Activated CD4-positive, alpha-beta T cell treated with anti-CD3 and anti-CD28 coated beads, Interleukin-2, amount 50 U/mL, for 48 hours (primary cell): ENCODE measurements at places on chromosomes 4 and X.

DNA sequence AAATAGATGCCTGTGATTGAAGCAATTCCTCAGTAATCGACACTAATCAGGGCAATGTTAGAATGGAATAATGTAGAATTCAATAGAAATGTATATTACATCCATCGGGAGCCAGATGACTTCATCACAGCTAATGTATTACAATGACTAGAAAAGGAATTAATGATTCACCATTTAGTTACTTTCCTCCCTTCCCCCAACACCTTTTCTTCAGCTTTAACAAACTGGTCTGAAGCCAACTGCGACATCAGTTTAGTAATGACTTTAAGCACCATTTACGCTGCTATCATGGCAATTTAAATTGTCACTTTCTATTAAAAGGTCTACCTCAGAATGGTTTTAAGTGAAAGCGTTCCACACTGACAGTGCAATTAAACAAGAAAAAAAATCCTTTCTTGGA is 45.1 kb downstream of the SUPT20HL2 start:
- no peak for DNase-seq

DNA sequence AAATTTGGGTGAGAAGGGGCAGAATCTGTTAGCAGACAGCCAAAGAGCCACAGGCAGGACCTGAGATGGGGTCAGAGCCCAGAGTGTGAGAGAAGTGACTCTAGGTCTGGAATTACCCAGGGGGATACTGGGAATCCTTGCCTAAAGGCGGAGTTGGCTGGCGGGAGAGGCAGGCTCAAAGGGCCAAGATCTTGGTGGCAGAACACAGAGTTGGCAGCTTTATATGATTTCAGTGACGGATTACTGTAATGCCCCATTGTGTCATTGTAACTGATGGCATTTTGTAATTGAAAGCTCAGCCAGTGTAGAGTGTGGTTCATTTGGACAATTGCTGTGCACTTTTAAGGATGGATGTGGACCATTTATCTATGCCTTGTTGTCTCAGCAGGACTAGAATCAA is 77.3 kb downstream of the SMIM20 start:
- DNase-seq, result no peak

DNA sequence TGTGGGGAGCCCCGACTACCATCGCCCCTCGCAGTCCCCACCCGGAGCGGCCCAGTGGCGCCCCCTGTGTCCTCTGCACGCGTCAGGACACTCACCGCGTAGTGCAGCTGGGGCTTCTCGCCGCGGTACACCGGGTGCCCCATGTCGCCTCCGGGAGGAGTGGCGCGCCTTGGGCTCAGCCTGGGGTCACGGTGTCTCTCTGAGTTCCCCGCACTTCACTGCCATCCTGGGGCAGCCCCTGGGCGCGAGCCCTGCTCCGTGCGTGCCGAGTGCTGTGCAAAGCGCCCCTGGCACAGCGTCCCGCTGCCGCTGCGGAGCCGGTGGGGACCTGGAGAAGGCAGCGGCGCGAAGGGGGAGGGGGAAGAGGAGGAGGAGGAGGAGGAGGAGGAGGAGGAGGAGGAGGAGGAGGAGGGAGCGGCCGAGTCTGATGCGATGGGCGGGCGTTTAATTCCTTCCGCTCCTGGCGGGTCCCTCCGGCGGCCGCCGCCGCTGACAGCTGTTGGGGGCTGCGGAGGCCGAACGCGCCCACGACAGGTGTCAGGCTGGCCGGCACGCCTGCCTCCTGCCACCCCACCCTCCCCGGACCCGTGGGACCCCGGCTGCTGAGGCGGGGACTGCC is 134.3 kb downstream of the AMELX start:
- DNase-seq, result no peak

DNA sequence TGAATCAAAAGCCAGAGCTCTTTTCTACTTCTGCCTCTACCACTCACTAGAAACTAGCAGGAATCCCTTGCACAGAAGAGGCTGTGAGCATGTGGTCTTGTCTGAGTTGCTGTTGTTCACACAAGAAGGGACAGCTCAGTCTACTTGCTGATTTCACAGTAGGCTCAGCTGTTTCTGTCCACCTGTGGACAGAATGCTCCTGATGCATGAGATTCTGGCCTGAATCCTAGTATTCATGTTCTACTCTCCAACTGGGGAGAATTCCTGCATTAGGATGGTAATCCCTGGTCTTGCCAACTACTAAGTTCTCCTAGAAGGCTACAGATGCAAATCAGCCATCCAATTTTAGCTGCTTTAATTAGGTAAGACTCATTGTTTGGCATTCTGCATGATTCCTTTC is 112.8 kb downstream of the PPA2 start:
- no peak for DNase-seq

DNA sequence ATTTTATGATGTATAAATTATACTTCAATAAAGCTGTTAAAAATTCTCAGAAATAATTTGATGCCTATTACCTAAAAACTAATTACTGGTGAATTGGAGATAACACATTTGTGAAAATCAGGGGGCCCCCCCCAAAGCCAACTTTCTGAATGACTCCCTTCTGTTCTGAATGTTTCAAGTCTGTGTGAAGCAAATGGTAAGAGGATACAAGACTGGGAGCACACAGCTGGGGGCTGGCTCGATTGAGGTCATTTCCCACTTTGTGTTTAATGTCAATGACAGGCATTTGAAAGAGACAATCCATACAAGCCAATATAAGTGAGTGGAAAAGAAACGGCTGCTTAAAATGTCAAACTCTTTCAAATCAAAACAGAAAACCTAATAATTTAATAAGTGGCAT is 155.8 kb downstream of the SH2D1A start:
- DNase-seq, result peak; percentile 5

- DNase-seq, result no peak
Measured at GRCh38 chrX:39171686-39172085, 370.4 kb downstream of the MID1IP1 start.

DNA sequence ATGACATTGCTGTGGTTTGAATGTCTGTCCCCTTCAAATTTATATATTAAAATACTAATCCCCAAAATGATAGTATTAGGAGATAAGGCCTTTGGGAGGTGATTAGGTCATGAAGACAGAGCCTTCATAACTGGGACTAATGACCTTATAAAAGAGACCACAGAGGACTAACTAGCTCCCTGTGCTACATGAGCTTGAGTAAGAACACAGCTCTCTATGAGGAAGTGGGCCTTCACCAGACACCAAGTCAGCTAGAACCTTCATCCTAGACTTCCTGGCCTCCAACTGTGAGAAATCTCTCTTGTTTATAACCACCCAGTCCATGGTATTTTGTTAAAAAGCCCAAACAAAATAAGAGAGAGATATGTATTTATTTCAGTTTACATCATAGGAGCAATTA is 242.2 kb upstream of the CTSO start:
- no peak for DNase-seq

- no peak for DNase-seq
Measured at GRCh38 chr4:57404483-57404882, 294.3 kb upstream of the IGFBP7 start.

GRCh38 chrX:17590892-17591740 is 146.2 kb upstream of the SCML1 start:
- peak; percentile 42 for DNase-seq

DNA sequence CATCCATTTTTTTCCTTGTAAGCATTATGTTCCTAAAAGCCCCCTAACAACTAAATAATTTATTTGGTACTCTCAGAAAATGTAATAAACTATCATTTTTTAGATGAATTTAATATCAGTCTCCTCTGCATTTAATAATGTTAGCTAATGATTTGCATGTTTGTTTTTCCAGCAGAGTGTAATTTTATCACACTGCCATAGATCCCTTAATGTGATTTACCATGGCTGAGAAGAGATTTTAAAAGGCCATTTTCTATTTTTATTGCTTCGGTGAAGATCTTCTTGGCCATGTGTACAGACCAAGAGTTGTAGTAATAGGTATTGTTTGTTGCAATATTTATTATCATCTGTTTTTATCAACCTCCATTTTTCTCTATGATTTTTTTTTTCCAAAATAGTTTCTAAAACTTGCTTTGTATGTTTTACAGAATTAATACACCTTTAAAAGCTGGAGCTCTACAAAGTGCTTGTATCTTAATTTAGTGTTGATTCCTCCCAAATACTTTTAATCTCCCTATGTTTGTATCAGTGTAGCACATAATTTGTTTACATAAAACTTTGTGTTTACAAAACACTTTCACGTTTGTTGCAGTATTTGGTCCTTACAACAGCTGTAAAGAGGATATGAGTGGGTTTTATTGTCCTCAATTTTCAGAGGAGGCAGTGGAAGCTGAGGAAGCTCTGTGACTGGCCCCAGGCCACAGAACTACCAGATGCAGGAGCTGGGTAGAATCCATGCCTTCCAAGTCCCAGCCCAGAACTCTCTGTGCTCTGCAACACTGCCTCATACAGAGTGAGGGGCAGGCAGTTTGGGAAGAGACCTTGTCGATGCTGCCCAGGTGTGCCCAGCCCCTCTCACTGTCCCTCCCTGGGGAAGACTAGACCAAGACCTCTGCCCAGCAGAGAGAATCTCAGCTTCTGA is 58.1 kb downstream of the FAM114A1 start:
- no peak for DNase-seq

DNA sequence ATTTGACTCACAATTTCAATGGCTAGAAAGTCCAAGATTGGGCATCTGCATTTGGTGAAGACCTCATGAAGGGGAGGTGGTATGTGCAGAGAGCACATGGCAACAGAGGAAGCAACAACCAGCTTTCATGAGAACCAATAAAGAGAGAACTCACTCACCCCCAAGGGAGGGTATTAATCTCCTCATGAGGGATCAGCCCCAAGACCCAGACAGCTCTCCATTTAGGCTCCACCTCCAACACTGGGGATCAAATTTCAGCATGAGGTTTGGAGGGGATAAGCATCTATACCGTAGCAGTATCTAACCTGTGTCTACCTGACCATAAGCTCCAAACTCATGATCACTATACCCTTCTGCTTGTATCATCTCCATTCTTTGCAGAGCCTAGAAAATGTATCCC is 9.3 kb upstream of the TBC1D19 start:
- no peak for DNase-seq

DNA sequence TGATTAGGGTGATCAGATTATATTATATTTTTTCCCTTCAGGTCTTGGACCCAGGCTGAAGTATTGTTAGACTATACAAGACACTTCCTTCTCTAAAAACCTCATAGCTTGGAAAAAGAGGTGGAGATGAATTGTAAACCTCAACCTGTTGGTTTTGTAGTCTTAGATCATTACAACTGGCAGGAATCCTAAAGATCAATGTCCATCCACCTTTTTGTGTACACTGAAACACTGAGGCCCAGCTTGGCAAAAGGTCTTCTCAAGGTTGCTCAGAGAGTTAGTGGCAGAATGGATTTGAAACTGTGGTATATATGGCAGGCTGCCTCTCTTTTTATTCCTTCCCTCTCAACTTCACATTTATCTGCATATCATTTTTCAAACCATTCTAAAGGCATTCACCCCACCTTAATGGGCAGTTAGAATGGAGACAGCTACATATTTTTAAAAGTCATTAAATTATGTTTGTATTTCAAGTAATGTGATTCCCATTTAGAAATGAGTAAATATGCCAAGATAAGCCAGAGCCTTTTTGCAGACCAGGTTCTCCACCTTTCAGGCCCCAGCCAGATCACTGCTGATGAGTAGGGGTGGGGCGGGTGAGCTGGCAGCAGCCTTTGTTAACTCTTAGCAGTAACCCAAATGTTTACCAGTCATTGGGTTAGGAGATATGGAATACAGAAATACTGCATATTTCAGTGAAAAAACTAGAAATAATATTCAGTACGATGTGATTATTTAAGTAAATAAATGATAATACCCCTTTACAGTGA is 243.2 kb upstream of the F9 start:
- no peak for DNase-seq

GRCh38 chr4:75429208-75429607 is 85.0 kb downstream of the RCHY1 start:
- DNase-seq, result no peak

DNA sequence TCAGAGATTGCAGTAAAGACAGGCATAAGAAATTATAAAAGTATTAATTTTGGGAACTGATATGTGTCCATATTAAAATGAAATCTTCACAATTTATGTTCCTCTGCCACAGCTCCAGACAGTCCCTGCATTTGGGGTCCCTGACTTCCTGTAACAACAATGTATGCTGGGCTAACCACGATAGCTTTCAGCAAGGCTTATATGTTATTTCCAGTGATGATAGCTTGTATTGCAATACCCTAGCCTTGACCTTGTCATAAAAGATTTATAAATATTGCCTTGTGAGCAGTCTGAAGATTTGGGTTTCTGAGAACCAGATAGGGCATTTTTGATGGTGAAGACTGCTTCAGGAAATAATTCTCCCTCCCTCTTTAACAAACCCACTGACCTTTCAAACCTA is 129.5 kb downstream of the PCDH10 start:
- no peak for DNase-seq

DNA sequence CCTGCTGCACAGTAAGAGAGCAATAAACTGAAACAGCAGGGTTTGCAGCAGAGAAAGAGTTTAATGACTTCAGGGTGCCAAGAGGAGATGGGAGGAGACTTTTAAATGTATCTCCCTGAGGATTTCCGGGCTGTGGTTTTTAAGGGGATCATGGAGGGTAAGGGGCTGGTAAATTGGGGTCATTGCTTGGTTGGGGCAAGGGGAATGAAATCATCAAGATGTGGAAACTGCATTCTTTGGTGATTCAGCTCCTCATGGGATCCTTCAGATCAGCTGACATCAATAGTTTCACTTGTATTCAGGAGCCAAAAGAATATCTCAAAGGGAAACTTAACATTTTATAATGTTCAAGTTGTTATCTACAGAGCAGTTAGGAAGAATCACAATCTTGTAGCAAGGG is 174.3 kb upstream of the ANXA10 start:
- no peak for DNase-seq

GRCh38 chrX:132631579-132632232 is 142.9 kb upstream of the MBNL3 start:
- DNase-seq, result no peak

- no peak for DNase-seq
Measured at GRCh38 chr4:174595141-174595929, 73.0 kb upstream of the HPGD start.

- DNase-seq, result no peak
Measured at GRCh38 chr4:182062936-182063335, 180.3 kb upstream of the TENM3 start.

GRCh38 chr4:90833706-90834105 is 706.5 kb downstream of the CCSER1 start:
- no peak for DNase-seq

- no peak for DNase-seq
Measured at GRCh38 chr4:7658341-7659204, 223.8 kb upstream of the PSAPL1 start.

GRCh38 chr4:78481180-78481579 is 70.4 kb upstream of the ANXA3 start:
- no peak for DNase-seq

GRCh38 chr4:142314686-142315085 is 531.4 kb downstream of the INPP4B start:
- no peak for DNase-seq

DNA sequence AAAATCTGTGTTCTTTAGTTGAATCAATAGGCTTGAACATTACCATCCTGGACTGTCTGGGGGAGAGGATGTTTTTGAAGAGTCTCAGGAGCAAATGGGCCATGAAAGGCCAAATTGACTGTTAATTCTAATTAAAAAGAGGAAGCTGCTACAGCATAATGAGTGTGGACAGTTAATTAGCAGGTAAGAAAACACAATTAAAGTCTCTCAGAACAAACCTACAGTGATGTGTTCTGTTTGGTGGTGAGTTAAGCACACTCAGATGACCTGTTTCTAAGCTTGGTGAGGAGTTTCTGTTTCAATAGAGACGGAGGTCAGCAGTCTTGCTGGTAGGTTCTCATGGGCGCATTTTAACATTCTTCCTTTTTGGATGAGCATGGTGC is 68.1 kb downstream of the DRD5 start:
- no peak for DNase-seq

- no peak for DNase-seq
Measured at GRCh38 chr4:150585611-150586010, 3.7 kb downstream of the MAB21L2 start.

GRCh38 chrX:151754047-151754429 is 19.5 kb downstream of the CNGA2 start:
- DNase-seq, result no peak
